ENCODE measurements at places on chromosomes 5 and 9.

GRCh38 chr5:179194941-179195381 lies 134.8 kb downstream of the ZNF354C start:
- no peak for DNase-seq

DNA sequence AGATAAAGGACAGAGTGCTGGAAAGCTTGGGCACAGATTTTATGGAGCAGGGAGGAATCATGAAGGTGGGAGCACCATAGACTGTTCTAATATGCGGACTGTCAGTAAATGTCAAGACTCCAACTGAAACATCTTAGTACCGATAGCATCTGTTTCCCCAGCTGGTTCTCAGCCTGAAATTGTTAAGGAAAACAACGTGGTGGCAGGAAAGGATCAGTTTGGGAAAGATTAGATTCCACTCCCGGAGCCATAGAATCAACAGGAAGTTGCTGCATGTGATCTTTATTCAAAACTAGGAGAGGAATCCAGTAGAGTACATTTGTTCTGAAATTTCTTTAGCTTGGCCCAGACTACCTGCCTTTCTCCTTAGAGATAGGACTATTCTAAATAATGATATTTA lies 559.1 kb downstream of the CSNK1G3 start:
- DNase-seq = no peak

DNA sequence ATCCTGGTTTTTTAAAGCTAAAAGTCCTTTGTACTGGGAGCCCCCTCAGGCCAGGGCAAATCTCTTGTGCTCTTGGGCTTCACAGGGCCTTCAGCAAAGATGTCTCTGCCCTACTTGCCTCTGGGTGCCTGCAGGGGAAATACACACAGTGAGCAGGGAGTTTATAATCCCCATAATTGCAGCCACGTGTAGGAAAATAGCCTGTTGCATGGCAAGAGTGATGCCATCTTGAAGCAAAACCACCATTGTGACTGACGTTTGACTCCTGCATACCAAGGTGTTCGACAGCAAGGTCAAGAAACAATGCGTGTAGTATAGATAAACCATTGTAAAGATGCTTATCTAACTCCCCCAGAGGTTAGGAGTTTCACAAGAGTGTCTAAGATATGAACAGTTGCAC lies 11.4 kb upstream of the IL3 start:
- DNase-seq = no peak

DNA sequence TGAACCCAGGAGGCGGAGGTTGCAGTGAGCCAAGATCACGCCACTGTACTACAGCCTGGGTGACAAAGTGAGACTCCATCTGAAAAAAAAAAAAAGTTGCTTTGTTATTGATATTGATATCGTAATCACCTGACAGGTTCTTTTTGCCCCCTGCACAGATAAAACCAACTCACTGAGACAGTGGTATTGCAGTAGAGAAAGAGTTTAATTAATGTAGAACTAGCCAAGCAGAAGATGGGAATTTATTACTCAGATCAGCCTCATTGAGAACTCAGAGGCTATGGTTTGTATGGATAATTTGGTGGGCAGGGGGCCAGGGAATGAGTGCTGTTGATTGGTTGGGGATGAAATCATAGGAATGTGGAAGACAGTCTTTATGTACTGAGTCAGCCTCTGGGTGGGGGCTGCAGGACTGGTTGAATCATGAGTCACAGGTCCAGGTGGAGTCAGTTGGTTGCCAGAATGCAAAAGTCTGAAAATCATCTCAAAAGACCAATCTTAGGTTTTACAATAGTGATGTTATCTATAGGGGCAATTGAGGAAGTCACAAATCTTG lies 35.8 kb upstream of the MEGF10 start:
- no peak for DNase-seq

DNA sequence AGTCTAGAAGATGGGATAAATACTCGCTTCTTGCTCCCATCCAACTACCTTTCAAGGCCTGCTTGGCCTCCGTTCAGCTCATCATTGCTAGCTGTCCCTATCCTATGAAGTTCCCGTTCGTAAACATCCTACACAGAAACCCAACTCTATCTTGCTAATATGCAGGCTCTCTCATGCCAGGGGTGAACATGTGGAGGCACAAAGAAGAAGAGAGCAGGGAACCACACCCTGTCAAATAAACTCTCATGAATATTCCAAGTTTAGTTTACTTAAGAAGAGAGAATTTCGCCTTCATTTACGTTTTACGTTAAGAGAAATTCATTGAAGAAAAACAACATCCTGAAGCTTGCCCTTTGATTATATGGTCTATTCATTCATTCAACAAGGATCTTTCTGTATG lies 7.9 kb upstream of the HSD17B3 start:
- DNase-seq = no peak

GRCh38 chr5:168879331-168879730 lies 300.2 kb upstream of the PANK3 start:
- no peak for DNase-seq

DNA sequence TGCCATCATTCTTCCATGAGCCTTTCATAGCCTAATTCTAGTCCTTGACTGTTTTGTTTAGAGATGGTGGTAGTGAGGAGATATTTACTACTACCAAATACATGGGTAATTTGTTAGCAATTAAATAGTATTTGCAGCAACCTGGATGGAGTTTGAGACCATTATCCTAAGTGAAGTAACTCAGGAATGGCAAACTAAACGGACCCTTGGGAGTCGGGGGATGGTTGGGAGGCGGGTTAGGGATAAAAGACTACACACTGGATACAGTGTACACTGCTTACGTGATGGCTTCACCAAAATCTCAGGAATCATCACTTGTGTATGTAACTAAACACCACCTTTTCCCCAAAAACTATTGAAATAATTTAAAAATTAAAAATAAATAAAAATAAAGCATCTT lies 809.2 kb upstream of the ZNF608 start:
- DNase-seq = no peak

DNA sequence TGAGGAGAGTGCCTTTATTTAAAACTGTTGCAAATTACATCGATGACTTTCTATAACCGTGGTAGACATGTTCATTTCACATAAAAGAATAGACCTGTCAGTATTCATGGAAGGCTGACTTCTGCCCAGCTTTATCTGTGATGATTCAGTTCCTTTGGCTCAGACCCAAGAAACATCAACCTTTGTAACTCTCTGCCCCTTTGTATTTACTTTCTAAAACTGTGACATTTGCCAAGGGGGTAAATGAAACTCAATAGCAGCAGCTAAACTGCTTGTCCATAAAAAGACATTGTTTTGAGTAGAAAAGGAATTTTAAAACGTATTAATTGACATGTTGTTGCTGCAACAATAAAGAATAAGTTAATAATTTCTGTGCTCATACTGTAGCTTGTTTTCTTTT lies 137.8 kb upstream of the ANKH start:
- DNase-seq = no peak

DNA sequence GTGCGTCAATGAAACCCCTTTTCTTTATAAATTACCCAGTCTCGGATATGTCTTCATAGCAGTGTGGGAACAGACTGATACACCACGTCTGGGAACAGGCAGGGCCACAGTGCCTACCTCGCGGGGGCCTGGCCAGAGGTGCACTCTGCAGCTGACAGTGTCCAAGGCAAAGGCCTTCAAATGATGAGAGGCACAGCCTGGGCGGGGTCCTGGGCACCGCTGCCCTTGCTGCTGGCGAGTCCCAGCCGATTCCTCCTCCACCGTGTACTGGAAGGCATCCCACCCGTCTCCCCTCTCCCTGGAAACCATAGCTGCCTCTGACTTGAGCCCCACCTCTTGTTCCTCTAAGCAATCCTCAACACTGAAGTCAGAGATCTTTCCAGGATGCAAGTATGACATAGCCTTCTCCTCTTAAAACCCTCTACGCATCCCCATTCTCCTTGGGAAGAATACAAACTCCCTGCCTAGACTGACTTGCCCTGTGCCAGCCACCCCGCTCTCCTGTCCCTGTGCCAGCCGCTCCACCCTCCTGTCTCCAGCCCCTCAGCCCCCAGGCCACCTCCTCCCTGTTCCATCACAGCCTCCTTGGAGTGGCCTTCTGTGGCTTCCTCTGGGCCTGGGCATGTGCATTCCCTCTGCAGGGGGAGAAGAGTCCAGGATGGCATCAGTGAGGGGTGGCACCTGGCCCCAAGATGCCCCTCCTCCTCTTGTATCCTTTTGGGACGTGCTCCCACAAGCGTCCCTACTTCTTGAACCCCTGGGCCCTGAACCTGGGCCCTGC lies 8.1 kb upstream of the COL5A1 start:
- DNase-seq = no peak

- DNase-seq = no peak
Measured at GRCh38 chr9:99778308-99778707, 43.4 kb upstream of the NR4A3 start.

- no peak for DNase-seq
Measured at GRCh38 chr5:22567983-22568382, 285.2 kb downstream of the CDH12 start.

DNA sequence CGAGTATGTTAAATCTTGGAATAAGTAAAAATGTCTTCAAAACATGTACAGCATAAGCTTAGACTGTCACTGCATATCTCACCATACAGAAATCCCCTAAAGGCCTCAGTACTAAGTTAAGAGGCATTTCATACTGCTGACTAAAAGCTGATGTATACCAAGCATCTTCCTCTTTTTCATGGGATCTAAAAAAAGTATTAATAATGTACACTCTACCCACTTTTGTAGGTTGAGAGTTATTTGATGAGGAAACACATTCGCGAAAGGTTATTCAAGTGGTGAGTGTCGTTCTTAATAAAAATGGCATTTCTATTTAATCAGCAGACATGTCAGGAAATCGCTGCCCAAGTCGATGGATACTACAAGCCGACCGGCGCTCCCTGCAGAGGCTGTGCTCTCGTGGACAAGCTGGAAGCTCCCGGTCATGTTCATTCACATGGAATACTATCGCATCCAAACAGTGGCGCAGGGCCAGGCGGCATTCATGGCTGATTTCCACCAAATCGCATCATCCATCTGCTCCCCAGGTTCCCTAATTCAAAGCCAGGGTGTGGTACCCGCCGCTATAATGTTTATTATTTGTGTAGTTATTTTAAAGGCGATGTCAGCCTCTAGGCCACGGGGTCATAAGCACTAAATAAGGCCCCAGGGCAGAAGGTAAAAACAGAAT lies 724 bp downstream of the SGTB start:
- DNase-seq = peak; percentile 55
